ENCODE measurements at places on chromosomes 4 and X. TPM values are rescaled to one million over a fixed set of nuclear protein-coding genes. Genes with fewer than 3 reads are reported as not detected.
A peak's percentile ranks its signal among the peaks of the same experiment; 100 is the strongest.

DNA sequence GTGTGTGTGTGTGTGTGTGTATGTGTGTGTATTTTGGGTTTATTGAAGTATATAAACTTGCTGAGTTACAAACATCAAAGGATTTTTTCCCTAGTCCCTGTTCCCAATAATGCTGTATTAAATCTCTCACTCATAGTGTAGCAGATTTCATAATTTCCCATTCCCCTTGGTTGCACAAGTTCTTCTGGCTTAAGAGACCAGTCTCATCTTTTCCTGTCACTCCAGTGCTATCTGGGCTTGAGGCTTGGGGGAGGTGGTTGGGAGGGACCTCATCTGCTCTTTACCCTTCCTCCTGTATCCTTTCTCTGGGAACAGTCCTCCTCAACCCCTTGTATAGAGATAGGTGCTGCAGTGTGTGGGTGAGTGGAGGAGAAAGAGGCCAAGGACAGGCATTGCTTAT, 285.4 kb upstream of the BOD1L1 start:
- H3K36me3 ChIP-seq = no peaks in the 10 kb centered on the region
- H3K4me3 ChIP-seq = no peak overlapping the region
- H3K27ac ChIP-seq = no peak overlapping the region
- no peaks in the 10 kb centered on the region for H3K27me3 ChIP-seq
- no peak for DNase-seq

The FAM114A1 gene
- total RNA-seq = 0.83 TPM

DNA sequence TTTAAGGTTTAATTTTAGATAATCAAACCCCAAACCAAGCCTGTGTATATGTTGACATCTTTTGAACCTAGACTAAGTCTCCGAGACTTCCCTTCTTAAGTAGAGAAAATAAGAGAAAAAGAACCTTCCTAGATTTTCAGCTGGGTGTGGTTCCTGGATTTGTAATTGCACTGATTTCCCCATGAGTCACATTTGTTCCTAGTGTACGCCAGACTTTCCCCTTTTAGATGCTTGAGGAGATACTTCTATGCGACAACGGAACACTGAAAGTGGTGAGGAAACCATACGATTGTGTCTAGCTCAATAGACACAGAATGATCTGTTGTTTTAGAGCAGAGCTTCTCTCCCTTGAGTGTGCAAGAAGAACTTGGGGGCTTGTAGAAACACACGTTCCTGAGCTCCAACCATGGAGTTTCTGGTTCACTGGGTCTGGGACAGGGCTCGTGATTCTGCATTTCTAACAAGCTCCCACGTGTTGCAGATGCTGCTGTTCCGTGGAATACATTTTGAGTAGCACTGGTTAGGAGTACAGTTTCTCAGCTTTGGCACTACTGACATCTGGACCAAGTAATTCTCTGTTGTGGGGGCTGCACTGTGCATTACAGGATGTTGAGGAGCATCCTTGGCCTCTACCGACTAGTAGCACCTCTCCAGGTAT, 87.1 kb downstream of the AMELX start:
- no peak for DNase-seq
- no peaks in the 10 kb centered on the region for H3K36me3 ChIP-seq
- H3K4me1 ChIP-seq = no peaks in the 10 kb centered on the region
- no peaks in the 10 kb centered on the region for H3K27me3 ChIP-seq

- no peak overlapping the region for H3K27ac ChIP-seq
- H3K4me1 ChIP-seq = no peaks in the 10 kb centered on the region
- H3K4me3 ChIP-seq = no peak overlapping the region
- no peak for DNase-seq
- peaks cover 10% of the 10 kb centered on the region for H3K36me3 ChIP-seq
These were observed 22.6 kb downstream of the NAP1L5 start for GRCh38 chr4:88674979-88675378.

The SMIM31 gene
- not detected for total RNA-seq

- no peaks in the 10 kb centered on the region for H3K36me3 ChIP-seq
- no peak overlapping the region for H3K4me3 ChIP-seq
- no peaks in the 10 kb centered on the region for H3K27me3 ChIP-seq
- no peak for DNase-seq
These were observed 209.1 kb downstream of the CBR4 start for GRCh38 chr4:168800926-168801325.

- H3K4me1 ChIP-seq = no peaks in the 10 kb centered on the region
- H3K4me3 ChIP-seq = no peak overlapping the region
- no peak for DNase-seq
These were observed 13.2 kb downstream of the GALNT7 start for GRCh38 chr4:173181848-173182247.

- DNase-seq = no peak
- H3K4me3 ChIP-seq = no peak overlapping the region
- no peaks in the 10 kb centered on the region for H3K4me1 ChIP-seq
- no peaks in the 10 kb centered on the region for H3K36me3 ChIP-seq
- H3K27ac ChIP-seq = no peak overlapping the region
- no peaks in the 10 kb centered on the region for H3K27me3 ChIP-seq
These were observed 117.6 kb upstream of the RASGEF1B start for GRCh38 chr4:81589262-81589661.

- H3K4me3 ChIP-seq = no peak overlapping the region
- no peaks in the 10 kb centered on the region for H3K36me3 ChIP-seq
- H3K27me3 ChIP-seq = no peaks in the 10 kb centered on the region
- no peak overlapping the region for H3K27ac ChIP-seq
- no peaks in the 10 kb centered on the region for H3K4me1 ChIP-seq
These were observed 558.9 kb upstream of the TENM3 start for GRCh38 chr4:181684310-181684709.

- H3K27me3 ChIP-seq = no peaks in the 10 kb centered on the region
- peak overlapping the region; percentile 84 for H3K27ac ChIP-seq
These were observed 278.9 kb downstream of the INPP4B start for GRCh38 chr4:142567199-142567598.

DNA sequence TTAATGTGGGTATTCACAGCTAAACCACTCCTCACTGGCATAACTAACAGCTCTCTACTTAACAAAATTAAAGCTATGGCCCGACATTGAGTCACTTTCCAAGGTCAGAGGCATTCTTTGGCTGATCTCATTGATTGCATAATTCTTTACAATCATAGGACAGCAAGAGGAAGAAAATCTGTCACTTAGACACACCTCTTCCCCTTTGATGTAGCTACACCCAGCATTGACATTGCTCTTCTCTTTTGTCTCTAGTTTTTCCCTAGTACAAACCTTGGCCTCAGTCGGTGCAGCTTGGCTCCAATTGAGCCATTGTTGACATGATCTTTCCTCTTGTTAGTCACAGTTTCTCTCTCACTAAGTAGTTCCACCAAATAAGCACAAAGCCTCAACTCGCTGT, 313.3 kb upstream of the ACTRT1 start:
- H3K27ac ChIP-seq = no peak overlapping the region
- H3K4me3 ChIP-seq = no peak overlapping the region
- H3K36me3 ChIP-seq = no peaks in the 10 kb centered on the region
- H3K27me3 ChIP-seq = no peaks in the 10 kb centered on the region
- no peaks in the 10 kb centered on the region for H3K4me1 ChIP-seq

DNA sequence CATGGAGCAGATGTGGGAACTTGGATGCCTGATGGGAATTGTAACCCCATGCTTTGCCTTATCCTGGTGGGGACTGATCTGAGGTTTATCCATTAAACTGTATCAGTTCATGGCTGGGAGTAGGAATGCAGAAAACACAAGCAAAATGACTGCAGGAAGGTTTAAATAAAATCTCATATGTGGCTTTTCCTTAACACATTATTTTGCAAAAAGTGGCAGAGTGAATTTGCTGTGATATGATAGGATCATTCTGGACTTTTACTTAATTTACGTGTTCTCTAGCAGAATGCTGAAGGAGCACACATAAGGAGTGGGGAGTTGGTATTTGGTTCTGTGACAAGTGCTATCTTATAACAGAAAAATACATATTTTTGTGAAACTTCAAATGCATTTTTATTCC, 34.8 kb downstream of the REPS2 start:
- H3K27ac ChIP-seq = no peak overlapping the region
- DNase-seq = no peak
- H3K36me3 ChIP-seq = no peaks in the 10 kb centered on the region
- H3K4me1 ChIP-seq = no peaks in the 10 kb centered on the region
- H3K27me3 ChIP-seq = no peaks in the 10 kb centered on the region

DNA sequence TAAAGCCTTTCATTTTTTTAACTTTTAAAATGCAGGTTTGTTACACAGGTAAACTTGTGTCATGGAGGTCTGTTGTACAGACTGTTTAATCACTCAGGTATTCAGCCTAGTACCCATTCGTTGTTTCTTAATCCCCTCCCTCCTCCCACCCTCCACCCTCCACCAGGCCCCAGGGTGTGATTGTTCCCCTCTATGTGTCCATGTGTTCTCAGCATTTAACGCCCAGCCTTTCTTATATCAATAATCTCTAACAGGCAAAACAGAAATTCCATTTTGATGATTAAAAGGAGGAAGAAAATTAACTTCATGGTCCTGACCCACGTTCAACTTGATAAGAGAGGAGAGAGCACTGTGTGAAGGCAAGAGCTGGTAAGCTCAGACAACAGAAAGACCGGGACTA, 75.1 kb downstream of the TSPAN5 start:
- no peak overlapping the region for H3K27ac ChIP-seq
- H3K4me1 ChIP-seq = no peaks in the 10 kb centered on the region
- DNase-seq = no peak
- no peak overlapping the region for H3K4me3 ChIP-seq
- no peaks in the 10 kb centered on the region for H3K36me3 ChIP-seq
- H3K27me3 ChIP-seq = no peaks in the 10 kb centered on the region

The SPRY1 gene
- total RNA-seq = 3.6 TPM

GRCh38 chrX:24777660-24778059, 83.9 kb downstream of the POLA1 start:
- H3K27ac ChIP-seq = no peak overlapping the region
- DNase-seq = no peak
- no peak overlapping the region for H3K4me3 ChIP-seq
- no peaks in the 10 kb centered on the region for H3K36me3 ChIP-seq
- H3K27me3 ChIP-seq = no peaks in the 10 kb centered on the region

- no peaks in the 10 kb centered on the region for H3K36me3 ChIP-seq
- H3K4me3 ChIP-seq = no peak overlapping the region
- no peaks in the 10 kb centered on the region for H3K4me1 ChIP-seq
- H3K27me3 ChIP-seq = no peaks in the 10 kb centered on the region
These were observed 11.9 kb downstream of the PSAPL1 start for GRCh38 chr4:7422898-7423180.

The HSD17B13 gene
- 0.43 TPM for total RNA-seq

DNA sequence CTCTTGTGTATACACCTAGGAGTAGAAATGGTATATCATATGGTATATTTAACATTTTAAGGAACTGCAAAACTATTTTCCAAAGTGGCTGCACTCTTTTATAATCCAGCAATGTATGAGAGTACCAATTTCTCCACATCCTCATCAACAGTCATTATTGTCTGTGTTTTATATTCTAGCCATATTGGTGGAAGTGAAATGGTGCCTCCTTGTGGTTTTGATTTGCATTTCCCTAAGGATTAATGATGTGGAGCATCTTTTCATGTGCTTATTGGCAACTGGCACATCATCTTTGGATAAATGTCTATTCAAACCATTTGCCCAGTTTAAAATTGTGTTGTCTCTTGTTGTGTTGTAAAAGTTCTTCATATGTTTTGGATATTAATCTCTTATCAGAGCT, 9.6 kb downstream of the BMP15 start:
- H3K27me3 ChIP-seq = no peaks in the 10 kb centered on the region
- no peaks in the 10 kb centered on the region for H3K36me3 ChIP-seq
- H3K4me3 ChIP-seq = no peak overlapping the region
- H3K27ac ChIP-seq = no peak overlapping the region

The CRMP1 gene
- not detected for total RNA-seq

DNA sequence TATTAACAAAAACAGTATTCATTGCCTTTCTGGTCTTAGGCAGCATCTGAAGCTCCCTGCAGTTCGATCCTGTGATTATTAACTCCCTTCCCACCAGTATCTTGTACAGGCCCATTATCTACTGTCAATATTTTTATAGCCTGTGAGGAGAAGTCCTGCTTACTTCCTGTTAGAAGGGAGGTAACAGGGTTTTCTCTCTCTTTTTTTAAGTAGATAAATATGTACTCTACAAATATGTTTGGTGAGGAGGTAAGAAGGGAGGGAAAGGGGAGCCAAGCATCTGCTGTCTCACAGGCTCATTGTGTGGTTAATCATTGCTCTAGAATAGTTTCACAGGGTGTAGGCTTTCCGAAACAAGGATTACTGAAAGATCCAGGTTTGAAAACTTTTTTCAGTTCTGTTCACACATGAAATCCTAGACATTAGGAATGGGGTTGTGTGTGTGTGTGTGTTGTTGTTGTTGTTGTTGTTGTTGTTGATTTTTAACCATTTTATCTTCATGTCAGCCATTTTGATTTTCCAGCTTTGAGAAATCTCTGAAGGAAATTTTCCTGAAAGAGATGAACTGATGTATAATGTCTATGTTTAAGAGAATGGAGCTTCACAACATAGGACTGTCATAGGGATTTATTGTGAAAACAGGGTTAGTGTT, 14.2 kb downstream of the ATOH1 start:
- H3K4me1 ChIP-seq = no peaks in the 10 kb centered on the region
- H3K4me3 ChIP-seq = no peak overlapping the region
- H3K36me3 ChIP-seq = no peaks in the 10 kb centered on the region
- no peak overlapping the region for H3K27ac ChIP-seq

- no peaks in the 10 kb centered on the region for H3K4me1 ChIP-seq
- H3K36me3 ChIP-seq = no peaks in the 10 kb centered on the region
- DNase-seq = no peak
- no peaks in the 10 kb centered on the region for H3K27me3 ChIP-seq
- H3K4me3 ChIP-seq = no peak overlapping the region
- no peak overlapping the region for H3K27ac ChIP-seq
These were observed 364.3 kb downstream of the FBXO8 start for GRCh38 chr4:173919196-173919595.

The POU3F4 gene
- total RNA-seq = not detected

- H3K27me3 ChIP-seq = no peaks in the 10 kb centered on the region
- no peak overlapping the region for H3K4me3 ChIP-seq
- no peak overlapping the region for H3K27ac ChIP-seq
- no peak for DNase-seq
These were observed 680.1 kb upstream of the GRIA3 start for GRCh38 chrX:122504026-122504425.

- H3K4me1 ChIP-seq = no peaks in the 10 kb centered on the region
- no peak overlapping the region for H3K4me3 ChIP-seq
- DNase-seq = no peak
- no peaks in the 10 kb centered on the region for H3K27me3 ChIP-seq
- H3K36me3 ChIP-seq = no peaks in the 10 kb centered on the region
These were observed 41.0 kb upstream of the MTNR1A start for GRCh38 chr4:186596346-186596745.

DNA sequence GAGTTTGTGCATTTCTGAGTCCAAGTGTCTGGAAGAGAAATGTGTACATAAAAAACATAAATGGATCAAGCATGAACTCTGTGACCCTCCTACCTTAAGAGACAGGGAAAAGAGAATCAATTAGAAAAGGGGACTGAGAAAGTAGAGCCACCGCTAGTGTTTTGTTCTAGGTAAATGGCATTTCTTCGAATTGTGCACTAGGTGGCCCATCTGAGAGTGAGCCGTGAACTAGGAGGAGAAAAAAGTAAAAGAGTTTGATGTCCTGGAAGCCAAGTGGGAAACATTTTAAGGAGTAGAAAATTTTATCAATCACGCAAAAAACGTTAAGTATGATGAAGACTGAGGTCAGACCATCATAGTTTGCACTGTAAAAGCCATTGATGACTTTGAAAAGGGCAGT, 55.1 kb downstream of the NAF1 start:
- H3K27ac ChIP-seq = no peak overlapping the region
- no peak for DNase-seq
- no peaks in the 10 kb centered on the region for H3K4me1 ChIP-seq
- no peak overlapping the region for H3K4me3 ChIP-seq
- H3K27me3 ChIP-seq = no peaks in the 10 kb centered on the region

The VCX gene
- not detected for total RNA-seq

The SERPINA7 gene
- total RNA-seq = not detected

The SLIT2 gene
- not detected for total RNA-seq
